Esophagus muscularis mucosa (tissue), 4 donors: ENCODE measurements at places on chromosomes 1 and 21. TPM values are rescaled to one million over a fixed set of nuclear protein-coding genes. Genes with fewer than 3 reads are reported as not detected.

Gene LIX1L
- total RNA-seq = 50.1 TPM

Gene VN1R5
- not detected for total RNA-seq

- H3K27ac ChIP-seq = no peak overlapping the region
- no peaks in the 10 kb centered on the region for H3K36me3 ChIP-seq
- H3K4me3 ChIP-seq = no peak overlapping the region
- H3K4me1 ChIP-seq = peaks cover 11% of the 10 kb centered on the region
Observed at GRCh38 chr1:31382379-31382989, 9.6 kb upstream of the FABP3 start.

- H3K27me3 ChIP-seq = no peaks in the 10 kb centered on the region
- no peaks in the 10 kb centered on the region for H3K4me1 ChIP-seq
- no peak overlapping the region for H3K4me3 ChIP-seq
- H3K27ac ChIP-seq = no peak overlapping the region
- DNase-seq = no peak
Observed at GRCh38 chr1:93433407-93433961, 14.4 kb upstream of the FNBP1L start.

DNA sequence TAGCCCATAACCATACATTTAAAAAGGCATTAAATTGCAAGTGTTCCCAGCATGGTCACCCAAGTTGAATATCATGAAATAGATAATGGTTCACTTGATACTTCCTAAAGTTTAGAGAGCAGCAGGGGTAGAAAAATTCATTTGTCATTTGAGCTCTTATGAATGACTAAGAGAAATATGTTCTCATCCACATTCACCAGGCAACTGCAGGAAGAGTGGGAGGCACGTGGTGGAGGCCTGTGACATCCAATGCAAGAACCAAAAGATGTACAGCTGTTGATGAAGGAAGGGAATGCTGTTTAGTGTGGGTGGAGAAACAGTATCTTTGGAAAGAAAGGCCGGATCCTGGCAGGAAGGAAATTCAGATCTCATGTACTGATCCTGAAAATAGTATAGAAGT, 473.1 kb downstream of the ADGRL2 start:
- no peaks in the 10 kb centered on the region for H3K4me1 ChIP-seq
- DNase-seq = no peak
- H3K27ac ChIP-seq = no peak overlapping the region
- H3K36me3 ChIP-seq = no peaks in the 10 kb centered on the region
- no peaks in the 10 kb centered on the region for H3K27me3 ChIP-seq
- H3K4me3 ChIP-seq = no peak overlapping the region

DNA sequence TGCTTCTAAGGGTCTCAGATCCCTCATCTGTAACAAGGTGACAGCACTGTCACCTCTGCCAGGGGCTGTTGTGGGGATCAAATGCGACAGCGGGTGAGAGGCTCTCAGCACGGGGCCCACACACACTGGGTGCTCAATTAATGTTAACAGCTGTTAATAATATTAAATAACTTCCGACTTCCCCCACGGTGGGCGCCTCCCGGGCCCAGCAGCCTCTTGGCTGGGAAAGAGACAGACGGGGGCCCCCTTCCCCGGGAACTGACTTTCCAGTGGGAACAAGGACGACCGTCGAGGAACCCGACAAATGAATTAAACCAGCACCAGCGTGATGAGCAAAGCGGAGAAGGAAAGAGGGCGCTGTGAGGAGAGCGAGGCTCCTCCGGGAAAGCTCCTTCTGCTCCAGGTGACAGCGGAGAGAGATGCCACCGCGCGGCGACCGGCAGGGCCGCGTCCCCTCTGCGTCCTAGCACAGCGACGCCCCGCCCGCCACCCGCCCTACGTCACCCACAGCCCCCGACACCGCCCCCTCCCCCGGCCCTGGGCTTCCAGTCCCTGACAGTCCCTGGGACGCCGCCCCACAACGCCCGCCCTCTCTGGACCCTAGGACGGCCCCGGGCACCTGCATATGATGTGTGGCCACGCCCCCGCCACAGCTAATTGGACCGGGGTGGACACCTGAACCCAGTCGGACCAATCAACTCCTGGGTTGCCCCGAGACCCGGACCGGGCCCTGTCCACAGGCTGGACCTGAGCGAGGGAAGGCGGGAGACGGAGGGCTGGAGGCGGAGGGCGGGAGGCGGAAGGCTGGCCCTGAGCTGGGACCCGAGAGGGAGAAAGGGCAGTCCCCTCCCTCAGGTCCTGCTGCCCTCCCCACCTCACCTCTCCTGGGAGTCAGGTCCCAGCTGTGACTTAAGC, 38.2 kb downstream of the MATN1 start:
- peak overlapping the region; percentile 14 for H3K4me3 ChIP-seq
- no peaks in the 10 kb centered on the region for H3K36me3 ChIP-seq
- H3K4me1 ChIP-seq = peaks cover 26% of the 10 kb centered on the region
- peaks cover 37% of the 10 kb centered on the region for H3K27me3 ChIP-seq

GRCh38 chr1:59718989-59719360, 95.8 kb upstream of the HOOK1 start:
- no peak overlapping the region for H3K27ac ChIP-seq
- H3K4me1 ChIP-seq = peaks cover 8% of the 10 kb centered on the region
- H3K36me3 ChIP-seq = no peaks in the 10 kb centered on the region
- H3K4me3 ChIP-seq = no peak overlapping the region
- DNase-seq = no peak

DNA sequence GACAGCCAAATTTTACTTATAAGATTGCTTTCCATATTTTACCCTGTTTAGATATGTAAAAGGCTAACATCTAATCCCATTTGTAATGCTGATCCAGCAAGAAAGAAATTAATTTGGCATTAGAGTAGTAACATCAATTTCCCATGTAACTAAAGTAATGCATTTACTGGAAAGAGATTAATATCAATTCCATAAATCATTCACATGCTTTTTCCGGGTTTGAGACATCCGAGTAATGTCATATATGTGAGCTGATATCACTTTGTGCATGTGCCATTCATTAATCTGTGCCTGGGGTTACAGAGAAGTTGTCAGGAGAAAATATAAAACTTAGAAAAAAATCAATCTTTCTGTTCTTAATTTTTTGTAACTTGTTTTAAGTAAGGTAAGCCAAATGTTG, 206.1 kb downstream of the AGBL4 start:
- no peak for DNase-seq
- no peaks in the 10 kb centered on the region for H3K36me3 ChIP-seq
- H3K4me1 ChIP-seq = no peaks in the 10 kb centered on the region
- H3K27ac ChIP-seq = no peak overlapping the region
- H3K27me3 ChIP-seq = no peaks in the 10 kb centered on the region

DNA sequence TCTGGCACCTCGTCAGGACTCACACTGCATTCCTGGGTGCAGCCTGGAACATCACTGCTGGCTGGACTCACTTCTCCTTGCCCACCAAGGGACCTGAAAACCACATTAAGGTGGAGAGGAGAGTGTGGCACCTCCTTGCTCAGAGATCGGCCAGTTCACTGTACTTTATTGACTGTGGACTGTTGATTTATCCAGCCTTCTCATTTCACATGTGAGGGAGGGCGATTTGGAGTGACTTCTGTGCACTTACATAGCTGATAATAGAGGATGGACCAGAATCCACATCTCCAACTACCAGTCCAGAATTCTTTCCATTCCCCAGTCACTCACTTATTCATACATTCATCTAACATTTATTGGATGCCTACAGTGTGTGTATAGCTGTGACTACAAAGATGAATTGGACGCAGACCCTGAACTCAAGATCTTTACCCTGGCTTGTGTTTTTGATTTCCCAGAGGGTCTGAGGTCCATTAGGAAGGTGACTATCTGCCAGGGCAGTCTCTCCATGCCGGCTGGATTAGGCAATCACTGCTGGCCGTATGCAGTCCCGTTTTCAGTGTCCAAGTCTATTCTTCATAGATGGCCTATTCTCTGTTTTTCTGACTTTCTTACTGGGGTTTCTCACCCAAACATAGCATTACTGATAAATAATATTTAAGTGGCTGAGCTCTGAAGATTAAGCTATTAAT, 233.5 kb upstream of the SGIP1 start:
- no peaks in the 10 kb centered on the region for H3K27me3 ChIP-seq
- H3K4me1 ChIP-seq = peaks cover 7% of the 10 kb centered on the region
- no peaks in the 10 kb centered on the region for H3K36me3 ChIP-seq
- H3K27ac ChIP-seq = peak overlapping the region; percentile 1
- no peak for DNase-seq
- H3K4me3 ChIP-seq = no peak overlapping the region
